Smooth muscle cell of the brain vasculature (primary cell): ENCODE measurements at places on chromosomes 4 and X.

GRCh38 chr4:118683513-118683912, 1.7 kb upstream of the METTL14 start:
- no peak for DNase-seq

DNA sequence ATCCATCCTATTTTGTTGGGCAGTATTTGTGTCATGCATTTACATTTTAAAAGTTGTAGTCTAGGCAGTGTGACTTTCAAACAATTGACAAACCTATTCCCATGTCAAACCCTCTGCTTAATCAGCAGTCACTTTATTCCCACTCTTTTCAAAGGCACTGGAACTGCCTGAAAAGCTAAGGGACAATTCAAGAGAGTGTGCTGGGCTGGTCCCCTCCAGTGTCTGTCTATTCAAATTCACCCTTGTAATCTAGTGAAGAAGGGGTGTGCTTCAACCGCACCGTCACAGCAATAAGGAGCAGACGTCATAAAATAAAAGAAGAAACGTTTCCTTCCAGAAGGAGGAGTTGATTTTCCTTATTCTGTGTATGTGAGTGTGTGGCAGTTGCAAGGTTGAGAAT, 197.0 kb upstream of the MAD2L1 start:
- DNase-seq, result no peak

DNA sequence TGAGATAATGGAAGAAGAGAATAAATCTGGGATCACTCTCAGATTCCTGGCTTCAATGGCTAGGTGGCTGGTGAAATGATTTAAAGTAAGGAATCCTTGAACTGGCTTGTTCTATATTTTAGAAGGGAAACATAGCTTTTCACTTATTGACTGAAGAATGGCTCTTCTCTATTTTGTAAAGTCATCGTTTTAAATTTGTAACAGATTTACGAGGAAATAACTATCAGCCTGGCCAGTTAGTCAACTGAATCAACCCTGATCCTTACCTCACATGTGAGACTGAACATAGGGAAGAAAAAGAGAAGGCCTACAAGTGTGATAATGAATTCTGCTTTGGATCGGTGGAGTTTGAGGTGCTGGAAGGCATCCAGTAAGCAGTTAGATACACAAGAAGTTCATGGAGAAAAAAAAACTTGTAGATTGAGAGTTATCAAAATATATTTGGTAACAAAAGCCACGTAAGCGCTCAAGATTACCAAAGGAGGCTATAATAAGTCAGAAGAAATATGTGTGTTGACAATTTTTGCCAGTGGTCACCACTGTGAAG, 12.0 kb downstream of the AREG start:
- no peak for DNase-seq

DNA sequence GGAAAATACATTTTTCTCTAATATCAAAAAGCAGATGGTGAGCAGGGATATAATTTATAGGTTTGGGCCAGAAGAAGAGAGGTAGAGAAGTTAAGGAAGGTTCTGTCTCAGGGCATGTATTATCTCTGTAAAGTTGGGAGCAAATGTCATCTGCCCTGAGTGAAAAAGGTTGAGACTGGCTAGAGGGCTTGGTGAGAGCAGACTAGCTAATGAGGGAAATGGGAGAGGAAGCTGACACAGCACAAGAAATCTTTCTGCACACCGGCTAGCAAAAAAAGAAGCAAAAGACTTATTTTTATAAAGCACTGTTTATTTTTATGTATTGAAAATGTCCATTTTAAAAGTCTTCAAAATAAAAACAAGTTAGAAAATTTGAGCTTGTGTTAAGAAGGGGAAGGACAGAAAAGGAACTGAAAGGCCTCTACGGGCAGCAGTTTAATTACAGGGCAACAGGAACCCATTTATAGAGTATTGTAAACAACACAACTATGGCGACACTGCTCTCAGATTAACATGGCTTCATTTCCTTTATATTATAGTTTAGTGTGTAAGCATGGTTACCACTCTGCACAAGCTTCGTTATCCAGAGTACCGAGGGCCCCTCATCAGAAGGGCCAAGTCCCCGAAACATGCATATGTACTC, 17.4 kb downstream of the CD40LG start:
- DNase-seq, result no peak

GRCh38 chr4:121114756-121115155, 42.4 kb upstream of the NDNF start:
- no peak for DNase-seq

DNA sequence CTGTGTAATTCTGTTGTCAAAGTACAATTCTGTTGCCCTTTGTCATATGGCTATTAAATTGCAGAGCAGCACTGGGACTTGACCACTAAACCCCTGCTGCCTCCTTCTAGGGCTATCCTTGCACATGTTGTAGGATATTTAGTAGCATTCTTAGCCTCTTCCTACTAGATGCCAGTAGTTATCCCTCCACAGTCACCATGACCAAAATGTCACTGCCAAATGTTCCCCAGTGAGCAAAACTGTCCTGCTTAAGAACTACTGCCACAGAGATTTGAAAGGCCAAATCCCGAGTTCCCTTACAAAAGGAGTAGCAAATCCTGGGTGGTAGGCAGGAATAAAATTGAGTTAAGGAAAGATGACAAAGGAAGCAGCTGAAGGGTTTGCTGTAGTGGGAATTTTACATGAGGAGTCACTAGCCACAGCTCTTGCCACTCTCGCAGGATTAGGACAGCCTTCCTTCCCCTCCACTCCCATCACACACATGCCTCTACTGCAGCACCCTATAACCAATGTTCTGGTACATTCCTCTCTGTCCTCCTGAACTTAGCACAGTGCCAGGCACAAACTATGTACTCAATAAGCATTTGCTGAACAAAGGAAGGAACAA, 8.4 kb downstream of the APBB2 start:
- DNase-seq, result no peak

DNA sequence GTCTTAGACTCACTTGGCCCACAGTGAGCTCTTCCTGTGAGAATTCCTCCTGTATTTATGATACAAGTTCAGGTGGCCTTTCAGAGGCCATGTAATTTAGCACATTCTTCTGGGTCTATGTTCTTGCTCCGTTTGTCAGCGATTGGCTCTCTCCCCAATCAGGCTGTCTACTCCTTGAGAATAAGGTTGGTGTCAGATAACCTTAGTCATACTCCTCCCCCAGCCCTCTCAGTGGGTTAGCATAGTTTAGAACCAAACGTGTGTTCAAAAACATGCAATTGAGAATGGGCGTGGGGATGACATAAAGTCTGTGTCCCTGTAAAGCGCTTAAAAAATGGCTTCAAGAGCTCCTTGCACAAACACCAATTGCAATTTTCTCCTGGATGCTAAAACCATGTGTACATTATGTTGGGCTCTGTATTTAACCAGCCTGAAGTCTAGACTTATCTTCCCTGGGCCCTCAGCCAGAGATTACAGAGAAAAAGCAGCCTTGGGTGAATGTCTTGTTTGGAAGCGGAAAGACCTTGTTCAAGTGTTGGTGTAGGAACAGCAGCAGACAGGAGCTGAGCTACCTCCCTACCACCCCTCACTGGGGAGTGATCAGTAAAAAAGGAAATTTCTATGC, 9.9 kb upstream of the CT47C1 start:
- no peak for DNase-seq

- DNase-seq, result no peak
Measured at GRCh38 chr4:141127884-141128283, 5.4 kb downstream of the RNF150 start.

GRCh38 chrX:20571611-20572010, 304.9 kb upstream of the RPS6KA3 start:
- DNase-seq, result no peak

DNA sequence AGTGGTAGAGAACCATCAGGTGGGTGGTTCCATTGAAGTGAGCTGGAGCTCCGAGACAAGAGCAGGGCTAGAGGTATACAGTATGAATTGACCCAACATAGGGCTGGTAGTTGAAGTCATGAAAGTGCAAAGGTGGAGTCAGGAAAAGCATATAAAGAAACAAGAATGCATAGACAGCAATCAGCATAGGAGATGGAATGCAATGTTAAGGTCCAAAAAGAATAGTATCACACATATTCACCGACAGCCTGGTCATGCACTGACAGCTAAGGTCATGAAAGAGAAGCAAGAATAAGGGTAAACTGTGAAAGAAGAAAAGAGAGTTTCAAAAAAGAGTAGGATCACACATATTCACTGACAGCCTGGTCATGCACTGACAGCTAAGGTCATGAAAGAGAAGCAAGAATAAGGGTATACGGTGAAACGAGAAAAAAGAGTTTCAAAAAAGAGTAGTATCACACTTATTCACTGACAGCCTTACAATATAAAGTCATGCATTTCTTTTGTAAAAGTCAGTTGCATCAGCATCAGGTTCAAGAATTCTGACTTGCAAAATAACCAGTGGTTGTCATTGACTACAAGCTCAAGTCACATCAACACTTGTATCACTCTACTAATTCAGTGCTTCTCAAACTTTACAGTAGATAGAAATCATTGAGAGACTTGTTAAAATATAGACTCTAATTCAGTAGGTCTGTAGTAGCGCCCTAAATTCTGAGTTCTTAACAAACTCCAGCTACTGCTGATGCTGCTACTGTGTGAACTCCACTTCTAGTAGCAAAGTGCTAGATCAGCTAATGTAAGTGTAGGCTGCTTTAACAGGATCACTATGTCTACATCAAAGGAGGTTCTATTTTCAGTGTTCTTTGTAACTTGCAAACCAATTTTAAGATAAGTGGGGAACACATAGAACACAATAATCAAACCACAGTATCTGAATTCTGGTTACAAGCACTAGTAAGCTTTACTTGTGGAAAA, 221.9 kb downstream of the PDGFC start:
- no peak for DNase-seq

- DNase-seq, result no peak
Measured at GRCh38 chr4:140331245-140331644, 42.2 kb upstream of the SCOC start.

GRCh38 chr4:98758182-98758581, 99.8 kb upstream of the TSPAN5 start:
- DNase-seq, result no peak

- DNase-seq, result no peak
Measured at GRCh38 chrX:119817130-119817690, 25.8 kb upstream of the RPL39 start.

- DNase-seq, result no peak
Measured at GRCh38 chr4:7677799-7678301, 243.1 kb upstream of the PSAPL1 start.

DNA sequence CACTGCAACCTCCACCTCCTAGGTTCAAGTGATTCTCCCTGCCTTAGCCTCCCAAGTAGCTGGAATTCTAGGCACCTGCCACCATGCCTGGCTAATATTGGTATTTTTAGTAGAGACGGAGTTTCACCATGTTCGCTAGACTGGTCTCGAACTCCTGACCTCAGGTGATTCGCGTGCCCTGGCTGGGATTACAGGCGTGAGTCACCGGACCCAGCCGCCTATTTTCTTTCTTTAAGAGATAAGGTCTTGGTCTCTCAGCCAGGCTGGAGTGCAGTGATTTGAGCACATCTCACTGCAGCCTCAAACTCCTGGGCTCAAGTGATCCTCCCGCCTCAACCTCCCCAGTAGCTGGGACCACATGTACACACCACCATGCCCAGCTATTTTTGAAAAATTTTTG, 166.5 kb downstream of the DHRSX start:
- DNase-seq, result no peak

DNA sequence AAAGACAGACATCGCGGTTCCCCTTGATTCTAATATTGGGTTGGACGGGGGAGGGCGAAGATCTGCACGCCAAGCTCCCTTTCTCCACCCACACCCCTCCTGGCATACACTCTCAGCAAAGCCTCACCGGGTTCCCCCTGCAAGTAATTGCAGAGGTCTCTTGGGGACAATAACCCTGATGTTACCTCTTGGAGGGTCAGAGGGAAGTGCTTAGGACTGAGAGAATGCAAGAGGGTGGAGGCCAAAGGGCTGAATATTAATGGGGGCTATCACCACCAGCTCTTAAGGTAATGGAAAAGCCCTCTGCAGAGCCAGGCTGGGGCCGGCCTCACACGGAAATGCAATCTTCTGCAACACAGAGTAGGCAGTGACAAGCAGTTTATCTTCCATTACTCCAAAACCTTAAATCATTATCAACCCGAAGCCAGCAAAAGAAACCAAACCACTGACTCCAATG, 344.1 kb upstream of the GATB start:
- no peak for DNase-seq

GRCh38 chrX:41491267-41492004, 44.3 kb downstream of the NYX start:
- DNase-seq, result no peak

- no peak for DNase-seq
Measured at GRCh38 chr4:40099010-40099409, 42.4 kb downstream of the N4BP2 start.

GRCh38 chr4:22637306-22637705, 55.4 kb upstream of the GBA3 start:
- no peak for DNase-seq

DNA sequence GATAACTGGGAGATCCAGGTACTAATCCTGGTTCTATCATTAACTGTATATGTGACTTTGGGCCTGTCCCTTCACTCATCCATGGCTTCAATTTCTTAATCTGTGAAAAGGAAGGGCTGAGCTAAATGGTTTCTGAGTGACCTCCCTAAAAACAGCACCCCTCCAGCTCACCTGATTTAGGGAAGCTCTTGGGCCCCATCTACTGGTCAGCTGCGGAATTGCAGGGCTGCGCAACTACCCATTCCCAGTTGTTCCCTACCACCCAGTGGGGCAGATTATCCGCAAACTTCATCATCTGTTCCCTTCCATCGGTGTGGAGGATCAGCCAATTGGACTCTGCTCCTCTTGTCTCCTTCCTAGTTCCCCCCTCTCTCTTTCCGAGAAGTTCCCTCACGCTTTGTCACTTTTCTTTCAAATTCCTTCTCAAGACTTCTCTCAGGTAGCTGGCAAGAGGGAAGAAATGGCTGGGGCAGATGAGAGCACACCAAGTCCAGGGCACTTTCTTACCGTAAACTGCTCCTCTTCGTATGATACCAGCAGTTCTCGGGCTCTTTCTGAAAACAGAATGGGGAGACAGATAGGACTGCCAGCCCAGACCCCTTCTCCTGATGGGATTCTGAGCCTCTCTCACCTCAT, 5.8 kb downstream of the LAS1L start:
- DNase-seq, result no peak

GRCh38 chrX:12901486-12901885, 4.9 kb upstream of the TLR8 start:
- peak; percentile 15 for DNase-seq

- no peak for DNase-seq
Measured at GRCh38 chr4:13329963-13330362, 154.2 kb downstream of the RAB28 start.
